ENCODE measurements at places on chromosomes 3 and 15.

DNA sequence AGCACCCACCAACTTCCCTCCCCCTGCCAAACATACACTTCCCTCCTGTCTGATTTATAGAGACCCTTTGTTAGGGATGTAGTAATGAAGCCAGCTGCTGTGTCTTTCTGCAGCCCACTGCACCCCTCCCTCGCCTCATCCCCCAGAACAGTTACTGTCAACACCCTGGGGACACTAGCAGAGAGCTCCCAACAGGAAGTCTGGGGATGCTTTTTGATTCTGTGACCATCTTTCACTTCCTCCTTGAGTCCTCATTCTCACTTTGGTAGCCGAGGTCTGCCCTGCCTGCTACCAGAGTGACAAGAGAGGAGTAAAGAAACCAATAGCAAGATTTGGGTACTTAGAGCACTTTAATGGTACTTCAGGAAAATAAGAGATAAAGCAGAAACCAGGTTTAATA is 201.6 kb downstream of the SATB1 start:
- DNase-seq = peak; percentile 26

DNA sequence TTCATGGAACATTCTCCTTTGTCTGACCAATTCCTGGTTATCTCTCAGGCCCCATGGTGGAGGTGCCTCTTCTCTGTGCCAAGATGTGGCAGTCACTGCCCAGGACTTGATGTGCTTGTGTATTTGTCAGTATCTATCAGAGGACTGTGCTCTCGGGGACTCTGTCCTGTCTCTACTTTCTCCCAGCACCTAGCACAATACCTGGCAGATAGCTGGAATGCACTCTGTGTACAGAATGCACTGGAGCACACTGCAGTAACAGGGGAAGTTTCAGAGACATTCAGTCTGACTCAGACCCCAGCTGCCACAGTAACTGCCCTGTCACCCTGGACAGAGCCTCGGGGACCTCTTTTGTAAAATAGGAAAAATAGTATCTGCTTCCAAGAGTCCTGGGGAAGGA is 34.6 kb upstream of the SV2B start:
- DNase-seq = no peak

- peak; percentile 98 for DNase-seq
Measured at GRCh38 chr3:131082871-131083863, 56.5 kb downstream of the NEK11 start.

GRCh38 chr3:172061724-172062184 is 22.4 kb downstream of the FNDC3B start:
- no peak for DNase-seq

DNA sequence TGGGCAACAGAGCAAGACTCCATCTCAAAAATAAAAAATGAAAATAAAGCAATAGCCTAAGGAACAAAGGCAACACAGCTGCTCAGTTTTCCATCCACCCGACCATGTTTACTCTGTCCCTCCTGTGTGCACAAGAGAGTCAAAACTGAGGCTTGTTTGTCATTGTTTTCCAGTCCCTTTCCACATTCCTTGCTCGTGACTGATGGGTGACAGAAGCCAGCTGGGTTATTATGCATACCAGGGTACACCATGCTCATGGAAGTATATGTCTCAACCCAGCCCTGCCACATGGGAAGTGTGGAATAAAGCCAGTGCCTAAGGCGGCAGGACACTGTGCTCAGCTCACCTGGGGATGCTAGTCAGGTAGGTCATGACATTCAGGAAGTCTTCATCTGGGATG is 49.5 kb downstream of the MCF2L2 start:
- no peak for DNase-seq

- DNase-seq = no peak
Measured at GRCh38 chr3:128874481-128875180, 4.8 kb upstream of the ACAD9 start.

GRCh38 chr3:146314871-146315270 is 64.0 kb upstream of the PLSCR4 start:
- no peak for DNase-seq

- DNase-seq = no peak
Measured at GRCh38 chr15:52233405-52233804, 42.2 kb upstream of the GNB5 start.

GRCh38 chr15:95016511-95017229 is 785.3 kb downstream of the MCTP2 start:
- DNase-seq = no peak

DNA sequence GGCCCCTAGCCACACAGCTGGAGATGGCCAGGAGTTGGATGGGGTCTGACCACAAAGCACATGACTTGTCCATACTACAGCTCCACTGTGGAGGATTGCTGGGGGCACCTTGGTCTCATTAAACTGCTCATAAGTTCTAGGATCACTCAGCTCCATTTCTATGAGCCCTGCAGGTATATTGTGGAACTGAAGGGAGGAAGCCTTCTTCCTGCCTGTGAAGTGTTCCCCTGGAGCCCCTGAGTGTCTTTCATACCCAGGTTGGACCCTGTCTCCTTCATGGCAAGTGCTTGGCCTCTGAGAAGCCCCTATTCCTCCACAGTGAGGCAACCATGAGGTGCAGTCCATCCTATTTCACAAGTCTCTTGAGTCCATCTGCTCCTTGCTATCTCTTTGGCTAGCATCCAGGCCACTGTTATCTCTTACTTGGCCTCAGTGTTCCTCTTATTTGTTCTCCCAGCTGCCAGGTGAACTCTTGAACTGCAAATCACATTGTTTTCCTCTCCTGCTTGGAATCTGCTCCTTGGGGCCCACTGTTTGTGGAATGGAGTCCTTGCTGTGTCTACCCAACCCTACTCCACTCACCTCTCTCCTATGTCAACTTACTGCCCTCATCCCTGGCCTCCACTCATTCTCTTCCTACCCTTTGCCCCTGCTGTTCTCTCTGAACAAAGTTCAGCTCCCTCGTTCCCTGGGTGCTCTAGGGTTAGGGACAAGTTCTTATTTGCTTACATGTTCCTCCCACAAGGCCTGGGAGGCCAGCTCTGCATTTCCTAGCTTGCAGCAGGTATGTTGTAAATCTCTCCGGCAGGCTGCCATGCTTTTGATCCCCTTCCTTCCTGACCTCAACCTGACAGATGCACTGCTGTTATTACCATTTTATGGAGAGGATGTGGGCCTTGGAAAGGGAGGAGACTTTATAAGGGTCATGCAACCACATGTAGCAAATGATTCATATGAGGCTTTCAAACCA is 1.2 kb downstream of the ACOX2 start:
- DNase-seq = no peak
